ENCODE measurements at places on chromosomes 7 and 10. TPM values are rescaled to one million over a fixed set of nuclear protein-coding genes. Genes with fewer than 3 reads are reported as not detected.

DNA sequence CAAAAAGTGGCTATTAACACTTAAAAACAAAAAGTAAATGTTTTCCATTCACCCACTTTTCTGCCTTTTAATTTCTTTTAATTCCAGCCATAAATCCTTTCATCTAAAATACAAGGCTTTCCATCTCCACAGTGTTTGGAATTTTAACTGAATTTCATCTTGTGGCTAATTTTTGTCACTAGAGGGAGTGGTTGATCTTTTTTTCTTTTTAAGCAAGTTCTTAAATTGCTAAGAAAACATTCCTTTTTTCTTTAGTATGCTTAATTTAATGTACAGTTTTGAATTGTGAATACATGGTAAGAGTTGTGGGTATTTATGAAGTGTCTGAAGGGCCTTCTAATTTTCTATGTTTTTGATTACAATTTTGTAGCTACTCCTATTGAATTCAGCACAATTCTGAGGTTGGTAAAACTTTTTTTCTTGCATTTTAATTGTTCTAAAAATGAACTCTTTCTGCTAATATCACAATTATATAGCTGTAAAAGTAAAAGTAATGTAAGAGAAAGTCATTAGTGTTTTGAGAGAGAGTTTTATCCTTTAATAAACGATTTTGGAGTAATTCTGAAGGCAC lies 54.9 kb upstream of the ANK3 start:
- DNase-seq, result peak; percentile 12

DNA sequence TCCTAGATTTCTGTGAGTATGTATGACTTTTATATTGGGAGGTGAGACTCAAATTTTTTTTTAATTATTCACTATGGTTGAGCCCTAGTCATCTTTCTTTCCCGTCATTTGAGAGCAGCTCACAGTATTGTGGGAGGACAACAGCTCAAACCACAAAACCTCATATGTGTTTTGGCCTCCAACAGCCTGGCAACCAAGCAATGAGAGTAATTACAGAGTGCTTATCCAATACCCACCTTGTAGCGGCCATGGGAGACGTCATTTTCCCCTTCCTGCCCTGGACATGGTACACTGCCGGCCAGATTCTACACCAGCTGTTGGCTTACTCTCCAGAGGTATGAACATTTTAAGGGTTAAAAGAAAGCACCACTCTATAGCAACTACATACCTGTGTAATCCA lies 49.1 kb downstream of the DOCK4 start:
- no peak for DNase-seq

- DNase-seq, result no peak
Measured at GRCh38 chr10:29141761-29142160, 147.1 kb upstream of the LYZL1 start.

- peak; percentile 54 for DNase-seq
Measured at GRCh38 chr10:91758303-91759146, 39.7 kb upstream of the TNKS2 start.

GRCh38 chr7:150848111-150848510 lies 4.2 kb upstream of the AOC1 start:
- DNase-seq, result no peak

DNA sequence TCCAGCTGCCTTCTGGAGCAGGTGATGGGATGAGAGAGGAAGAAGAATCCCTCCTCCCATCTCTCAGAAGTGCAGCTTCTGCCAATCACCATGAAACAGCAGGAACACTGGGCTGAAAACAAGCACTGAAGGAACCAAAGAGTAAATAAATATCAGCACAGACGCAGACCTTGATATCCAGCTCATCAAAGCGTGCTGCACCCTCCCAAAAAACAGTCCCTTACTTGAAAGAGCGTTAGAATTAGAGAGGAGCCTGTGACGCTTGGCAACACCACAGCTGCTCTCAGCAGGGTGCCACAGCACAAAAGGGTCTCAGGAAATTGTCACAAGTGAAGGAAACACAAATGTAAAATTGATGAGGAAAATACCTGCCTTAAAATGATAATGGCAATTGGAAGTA lies 39.5 kb downstream of the KLF6 start:
- DNase-seq, result peak; percentile 34

- DNase-seq, result no peak
Measured at GRCh38 chr10:48707472-48707871, 22.8 kb downstream of the WDFY4 start.

- peak; percentile 2 for DNase-seq
Measured at GRCh38 chr10:27100813-27101347, 586 bp upstream of the ANKRD26 start.

DNA sequence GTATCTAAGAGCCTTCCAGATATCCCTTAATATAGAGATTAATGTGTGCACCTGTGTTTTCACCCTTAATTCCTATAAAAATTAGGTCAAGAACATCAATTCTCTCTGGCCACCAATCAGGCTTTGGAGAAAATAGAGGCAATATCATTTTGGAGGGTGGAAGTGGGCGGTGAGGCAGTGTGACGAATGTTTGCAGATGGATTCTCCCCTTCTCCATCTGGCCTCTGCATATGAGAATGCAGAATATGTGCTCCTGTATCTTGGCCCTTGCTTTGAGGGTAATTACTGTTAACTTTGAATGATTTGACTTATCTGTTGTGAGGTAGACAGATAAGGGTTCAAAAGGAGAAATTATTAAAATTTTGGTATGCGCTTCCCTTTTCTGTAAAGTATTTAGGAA lies 304.0 kb upstream of the NPSR1 start:
- DNase-seq, result no peak

- DNase-seq, result peak; percentile 64
Measured at GRCh38 chr10:28561531-28561930, 28.6 kb downstream of the WAC start.

PWWP2B gene
- total RNA-seq, result 0.34 TPM

TEX36 gene
- total RNA-seq, result not detected

CTAGE8 gene
- 1.8 TPM for total RNA-seq

MLXIPL gene
- total RNA-seq, result 0.87 TPM

ADAMTS14 gene
- total RNA-seq, result not detected

LIPN gene
- not detected for total RNA-seq

PHKG1 gene
- not detected for total RNA-seq

RELN gene
- 0.02 TPM for total RNA-seq
